ENCODE measurements at places on chromosomes 6 and 20.

- DNase-seq: no peak
Observed at GRCh38 chr20:35474303-35474871, 19.0 kb downstream of the CEP250 start.

GRCh38 chr20:2172305-2173175 is 70.9 kb downstream of the STK35 start:
- DNase-seq: peak; percentile 24

GRCh38 chr20:56447227-56447626 is 21.2 kb upstream of the RTF2 start:
- no peak for DNase-seq

- DNase-seq: no peak
Observed at GRCh38 chr20:23584434-23585199, 16.3 kb upstream of the CST9L start.

GRCh38 chr6:109939654-109940053 is 38.5 kb upstream of the GPR6 start:
- DNase-seq: no peak

DNA sequence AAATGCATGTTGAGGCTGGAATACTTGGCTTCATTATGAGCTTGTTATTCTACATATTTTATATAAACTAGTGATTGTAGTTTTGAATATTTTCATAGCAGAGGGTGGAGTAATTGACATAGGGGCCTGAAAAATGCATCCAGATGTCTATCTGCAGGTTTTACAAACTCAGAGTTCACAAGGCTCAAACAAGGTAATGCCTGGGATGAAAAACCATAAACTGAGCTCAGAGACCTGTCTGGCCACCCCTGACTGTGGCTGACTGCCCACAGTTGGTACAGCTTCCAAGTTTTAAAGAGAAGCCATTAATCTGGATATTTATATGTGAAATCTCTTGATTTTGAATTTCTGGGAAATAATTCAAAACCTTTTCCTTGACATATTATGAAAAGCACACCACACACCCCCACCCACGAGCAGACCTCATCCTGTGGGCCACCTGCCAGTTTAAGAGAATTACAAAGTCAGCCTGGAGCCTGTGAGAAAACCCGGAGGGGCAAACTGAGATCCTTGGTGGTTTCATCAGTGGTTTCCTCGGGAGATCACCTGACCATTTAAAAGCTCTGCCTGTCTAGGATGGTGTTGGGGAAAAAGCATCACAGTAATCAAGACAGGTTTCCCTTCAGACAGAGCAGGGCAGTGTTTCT is 230.1 kb downstream of the SAMD5 start:
- no peak for DNase-seq

GRCh38 chr6:104409913-104410312 is 449.8 kb downstream of the HACE1 start:
- DNase-seq: no peak

GRCh38 chr6:142940487-142940886 is 4.5 kb downstream of the HIVEP2 start:
- DNase-seq: no peak

DNA sequence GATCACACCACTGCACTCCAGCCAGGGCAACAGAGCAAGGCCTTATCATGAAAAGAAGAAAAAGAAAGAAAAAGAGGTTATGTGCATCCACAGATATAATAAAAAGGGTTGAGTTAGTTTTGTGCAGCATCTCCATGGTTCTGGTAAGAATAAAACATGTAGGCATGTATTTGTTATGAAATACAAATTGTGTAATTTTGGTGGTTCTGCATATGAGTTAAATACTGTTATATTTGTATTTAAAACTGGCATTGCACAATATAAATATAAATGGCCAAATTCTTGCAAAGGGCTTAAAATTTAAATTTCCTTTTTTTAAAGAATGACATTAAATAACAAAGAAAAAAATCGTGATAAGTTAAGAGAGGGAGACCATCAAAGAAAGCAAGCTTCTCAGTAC is 159.1 kb upstream of the PREP start:
- DNase-seq: no peak

- no peak for DNase-seq
Observed at GRCh38 chr20:21395666-21396598, 1.4 kb downstream of the NKX2-4 start.

DNA sequence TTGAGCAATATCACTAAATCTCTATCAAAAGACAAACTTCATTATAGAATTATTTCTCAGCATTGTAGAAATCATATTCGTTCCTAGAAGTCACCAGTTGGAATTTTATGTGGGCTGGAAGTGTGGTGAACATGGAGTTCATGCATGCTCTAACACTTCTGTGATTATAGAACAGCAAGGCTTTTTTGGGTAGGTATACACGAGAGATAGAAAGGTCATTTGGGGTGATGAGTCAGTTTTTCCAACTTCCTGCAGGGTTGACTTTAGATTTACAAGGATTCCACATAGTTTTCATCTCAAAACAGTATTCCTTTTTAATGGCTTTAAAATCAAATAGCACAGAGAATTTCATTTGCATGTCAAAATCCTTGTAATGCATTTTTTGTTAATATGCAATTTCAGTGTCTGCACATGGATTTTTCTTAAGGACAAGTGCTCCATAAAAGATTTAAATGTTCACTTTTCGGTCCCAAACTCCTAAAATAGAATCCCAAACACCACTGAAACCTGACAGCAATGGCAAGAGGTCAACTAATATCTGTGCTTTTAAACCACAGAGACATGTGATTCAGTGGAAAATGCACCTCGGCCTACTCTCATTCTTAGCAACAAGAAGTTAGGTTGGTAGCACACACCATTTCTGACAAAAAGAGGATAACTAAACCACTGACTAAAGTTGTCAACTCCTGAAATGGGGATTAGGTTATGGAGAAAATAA is 211.0 kb downstream of the MOXD1 start:
- DNase-seq: no peak

- no peak for DNase-seq
Observed at GRCh38 chr20:62162765-62163484, 19.4 kb downstream of the SS18L1 start.

All from stimulated activated CD8-positive, alpha-beta memory T cell treated with anti-CD3 and anti-CD28 coated beads, Interleukin-4, amount 100 ng/mL, for 1 hour (primary cell).